ENCODE measurements at places on chromosomes 3 and 15.

GRCh38 chr3:124619887-124620599, 110.2 kb upstream of the UMPS start:
- peak; percentile 45 for DNase-seq

GRCh38 chr3:42545284-42545900, 36.4 kb downstream of the SEC22C start:
- DNase-seq, result no peak

GRCh38 chr3:71566776-71567175, 16.8 kb downstream of the FOXP1 start:
- DNase-seq, result no peak

DNA sequence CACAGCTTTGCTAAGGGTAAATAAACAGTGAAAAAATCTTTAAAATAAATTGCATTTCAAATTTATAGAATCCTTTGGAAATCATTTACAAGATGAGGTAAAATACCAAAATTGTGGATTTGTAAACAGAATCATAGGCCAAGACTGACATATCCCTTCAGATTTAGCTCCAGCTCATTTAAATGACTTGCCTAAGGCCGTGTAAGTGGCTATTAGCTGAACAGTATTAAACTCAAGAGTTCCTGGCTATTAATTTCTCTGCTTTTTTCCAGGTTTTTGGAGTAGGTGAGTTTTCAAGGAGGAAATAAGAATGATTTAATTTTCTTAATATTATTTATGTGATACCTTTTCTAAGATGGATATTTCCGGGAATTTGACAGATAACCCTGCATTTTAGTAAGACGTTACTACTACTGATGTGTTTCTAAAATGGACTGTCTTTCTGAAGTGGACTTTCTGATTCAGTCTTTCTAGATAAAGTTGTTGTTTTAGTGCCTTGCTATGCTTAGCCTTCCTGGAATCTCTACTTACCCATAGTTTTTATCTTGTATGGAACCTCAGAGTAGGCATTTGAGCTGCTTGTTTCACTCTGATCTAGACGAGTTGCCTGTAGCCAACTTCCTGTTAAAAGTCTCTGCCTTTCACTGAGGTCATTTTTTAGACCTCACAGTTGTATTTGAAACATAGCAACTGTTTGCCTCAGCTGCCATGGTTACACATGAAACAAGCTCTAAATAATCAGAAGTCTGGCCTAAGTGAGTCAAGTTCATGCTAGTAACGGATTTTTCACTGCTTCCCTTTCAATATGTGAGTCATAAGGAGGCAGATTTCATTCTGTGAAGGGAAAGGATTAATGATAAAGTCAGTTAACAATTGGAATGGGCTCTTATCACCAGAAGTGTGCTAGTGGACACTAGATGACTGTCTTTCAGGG, 127.0 kb downstream of the KLHL25 start:
- DNase-seq, result peak; percentile 22

DNA sequence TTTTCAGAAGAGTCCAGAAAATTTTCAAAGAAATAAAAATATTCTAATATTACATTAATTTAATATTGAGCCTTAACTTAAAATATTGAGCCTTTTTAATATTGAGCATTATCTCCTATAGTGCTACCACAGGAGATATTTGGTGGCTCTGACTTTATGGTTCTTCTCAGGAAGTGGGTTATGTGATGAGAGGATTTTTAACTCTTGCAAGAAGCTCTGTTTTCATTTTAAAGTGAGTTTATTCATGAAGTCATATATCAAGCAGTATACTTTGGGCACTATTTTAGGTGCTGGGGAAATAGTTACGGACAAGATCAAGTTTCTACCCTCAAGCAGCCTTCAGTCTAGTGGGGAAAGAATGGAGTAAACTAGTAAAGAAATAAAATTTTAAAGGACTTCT, 13.4 kb upstream of the MBNL1 start:
- no peak for DNase-seq

All from erythroblast (primary cell).